ENCODE measurements at places on chromosomes 16 and 17.

DNA sequence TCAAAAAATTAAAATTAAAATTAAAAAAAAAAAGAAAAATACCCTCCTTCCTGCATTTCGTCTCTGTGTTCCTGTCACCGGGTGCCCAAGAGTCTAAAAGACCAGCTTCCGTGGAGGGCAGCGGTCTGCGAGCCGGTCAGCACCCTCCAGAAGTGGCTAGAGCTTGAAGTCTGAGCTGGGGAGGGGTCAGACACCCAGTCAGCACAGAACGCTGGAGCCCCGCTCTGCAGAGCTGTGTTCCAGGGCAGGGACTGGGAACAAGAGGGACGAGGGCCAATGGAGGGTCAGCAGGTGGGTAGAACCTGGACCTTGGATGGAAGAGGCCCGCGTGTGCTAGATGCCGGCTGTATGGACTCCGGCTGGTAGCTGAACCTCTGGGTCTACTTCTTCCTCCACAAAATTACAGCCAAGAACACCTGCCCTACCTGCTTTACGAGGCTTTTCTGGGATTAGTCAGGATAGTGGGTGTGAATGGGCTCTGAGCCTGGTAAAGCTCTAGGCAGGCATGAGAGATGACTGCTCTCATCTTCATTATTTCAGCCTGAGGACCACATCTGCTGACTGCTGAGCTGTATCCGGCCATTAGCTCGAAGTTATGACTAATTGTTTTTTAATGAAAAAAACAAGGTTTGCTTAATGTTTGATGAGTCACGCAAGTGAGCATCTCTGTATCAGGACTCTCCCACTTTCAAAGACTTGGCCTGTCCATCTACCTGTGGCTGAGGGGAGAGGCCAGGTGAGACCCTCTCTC lies 5.9 kb downstream of the TRPV1 start:
- no peak for DNase-seq

- no peak for DNase-seq
Measured at GRCh38 chr16:15404792-15405191, 9.2 kb downstream of the MPV17L start.

DNA sequence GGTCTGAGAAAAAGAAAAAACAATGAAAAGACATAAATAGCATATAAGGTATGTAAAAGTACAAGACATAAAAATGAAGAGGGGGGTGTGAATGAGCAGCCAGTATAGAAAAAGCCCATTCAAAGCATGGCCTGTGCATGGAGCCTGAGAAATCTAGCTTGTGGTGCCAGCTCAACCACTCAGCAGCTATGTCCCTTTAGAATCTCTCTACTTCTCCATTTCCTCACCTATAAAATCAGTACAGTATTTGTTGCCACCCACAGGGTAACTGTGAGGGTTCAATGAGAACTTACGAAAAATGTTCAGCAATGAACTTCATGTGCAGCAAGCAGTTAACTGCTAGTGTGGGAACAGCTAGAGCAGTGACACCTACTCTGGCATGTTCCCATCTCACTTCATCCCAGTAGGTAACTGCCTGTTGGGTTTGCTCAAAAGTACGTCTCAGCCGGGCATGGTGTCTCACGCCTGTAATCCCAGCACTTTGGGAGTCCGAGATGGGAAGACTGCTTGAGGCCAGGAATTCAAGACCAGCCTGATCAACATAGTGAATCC lies 15.3 kb downstream of the CYTH1 start:
- no peak for DNase-seq

DNA sequence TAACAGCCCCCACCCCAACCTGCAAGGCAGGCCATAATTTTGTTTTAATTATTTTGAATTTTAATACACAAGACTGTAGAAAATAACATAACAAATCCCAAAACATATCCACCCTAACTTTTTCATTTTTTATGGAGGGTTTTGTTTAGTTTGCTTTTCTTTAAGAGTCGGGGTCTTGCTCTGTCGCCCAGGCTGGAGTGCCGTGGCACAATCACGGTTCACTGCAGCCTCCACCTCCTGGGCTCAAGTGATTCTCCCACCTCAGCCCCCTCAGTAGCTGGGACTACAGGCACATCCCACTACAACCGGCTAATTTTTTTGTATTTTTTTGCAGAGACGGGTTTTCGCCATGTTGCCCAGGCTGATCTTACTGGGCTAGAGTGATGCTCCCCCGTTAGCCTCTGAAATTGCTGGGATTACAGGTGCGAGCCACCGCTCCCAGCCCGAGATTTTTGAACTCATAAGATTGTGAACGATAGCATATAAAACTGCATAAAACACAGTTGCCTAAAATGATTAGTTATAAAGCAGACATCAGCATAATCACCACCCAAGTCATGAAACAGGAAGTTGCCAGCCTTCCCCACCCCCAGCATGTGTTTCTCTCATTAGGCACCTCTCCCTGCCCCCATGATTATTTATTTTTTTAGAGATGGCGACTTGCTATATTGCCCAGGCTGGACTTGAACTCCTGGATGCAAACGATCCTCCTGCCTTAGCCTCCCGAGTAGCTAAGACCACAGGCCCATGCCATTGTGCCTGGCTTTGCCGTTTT lies 13.6 kb upstream of the DOC2B start:
- DNase-seq, result no peak

- no peak for DNase-seq
Measured at GRCh38 chr16:68793401-68793857, 49.9 kb upstream of the TANGO6 start.

- no peak for DNase-seq
Measured at GRCh38 chr16:11312718-11313492, 31.8 kb upstream of the PRM1 start.

DNA sequence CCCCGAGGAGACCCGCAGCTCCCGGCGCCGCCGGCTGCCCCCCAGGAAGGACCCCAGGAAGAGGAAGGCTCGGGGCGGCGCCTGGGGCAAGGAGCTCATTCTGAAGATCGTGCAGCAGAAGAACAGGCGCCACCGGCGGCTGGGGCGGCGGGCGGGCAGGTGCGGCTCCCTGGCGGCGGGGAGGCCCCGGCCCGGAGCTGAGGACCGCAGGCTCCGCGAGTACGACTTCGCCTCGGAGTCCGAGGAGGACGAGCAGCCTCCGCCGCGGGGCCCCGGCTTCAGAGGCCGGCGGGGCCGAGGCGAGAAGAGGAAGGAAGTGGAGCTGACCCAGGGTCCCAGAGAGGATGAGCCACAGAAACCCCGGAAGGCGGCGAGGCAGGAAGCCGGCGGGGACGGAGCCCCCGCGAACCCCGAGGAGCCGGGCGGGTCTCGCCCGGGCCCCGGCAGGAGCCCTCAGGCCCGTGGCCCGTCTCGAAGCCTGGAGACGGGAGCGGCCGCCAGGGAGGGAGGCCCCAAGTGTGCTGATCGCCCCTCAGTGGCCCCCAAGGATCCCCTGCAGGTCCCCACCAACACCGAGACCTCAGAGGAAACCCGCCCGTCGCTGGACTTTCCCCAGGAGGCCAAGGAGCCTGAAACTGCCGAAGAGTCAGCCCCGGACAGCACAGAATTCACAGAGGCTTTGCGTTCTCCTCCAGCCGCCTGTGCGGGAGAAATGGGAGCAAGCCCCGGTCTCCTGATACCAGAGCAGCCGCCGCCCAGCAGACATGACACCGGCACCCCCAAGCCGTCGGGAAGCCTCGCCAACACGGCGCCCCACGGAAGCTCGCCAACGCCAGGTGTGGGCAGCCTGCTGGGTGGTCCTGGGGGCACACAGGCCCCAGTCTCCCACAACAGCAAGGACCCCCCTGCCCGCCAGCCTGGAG lies 22.3 kb upstream of the ZFPM1 start:
- DNase-seq, result peak; percentile 91

DNA sequence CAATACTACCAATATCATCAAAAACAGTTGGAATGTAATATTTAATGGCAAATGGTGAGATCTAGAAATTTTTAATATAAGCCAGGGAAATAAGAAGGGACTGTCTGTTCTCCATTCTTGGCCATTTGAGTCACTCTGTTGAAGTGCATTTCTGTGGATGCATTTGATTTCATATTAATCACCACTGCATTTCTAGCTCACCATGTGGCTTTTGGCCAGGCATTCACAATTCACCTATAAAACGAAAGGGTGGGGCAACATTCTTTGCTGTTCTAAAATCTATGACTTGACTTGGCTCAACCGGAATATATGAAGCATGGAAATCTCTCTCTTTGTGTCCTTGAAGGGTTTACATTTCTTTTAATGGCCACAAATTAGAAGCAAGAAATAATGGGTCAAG lies 483.0 kb downstream of the SLC39A11 start:
- no peak for DNase-seq

DNA sequence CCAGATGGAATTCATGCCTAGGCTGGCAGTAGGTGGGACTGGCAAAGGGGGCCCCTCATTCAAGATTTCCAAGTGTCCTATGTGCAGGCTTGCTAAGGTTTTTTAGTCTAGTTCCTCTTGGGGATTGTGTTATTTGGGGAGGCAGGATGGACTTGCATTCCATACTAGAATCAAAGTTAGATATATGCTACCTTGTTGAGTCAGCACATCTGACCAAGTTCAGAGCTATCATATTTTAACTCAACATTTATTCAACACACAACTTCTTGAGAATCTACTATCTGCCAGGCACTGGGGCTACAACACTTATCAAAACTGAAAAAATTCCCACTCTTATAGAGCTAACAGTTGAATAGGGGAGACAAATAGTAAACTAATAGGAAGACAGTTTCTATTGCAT lies 6.7 kb downstream of the GP2 start:
- DNase-seq, result no peak

All from GM20000 (cell line).